ENCODE measurements at places on chromosomes 12 and 14. TPM values are rescaled to one million over a fixed set of nuclear protein-coding genes. Genes with fewer than 3 reads are reported as not detected.

DNA sequence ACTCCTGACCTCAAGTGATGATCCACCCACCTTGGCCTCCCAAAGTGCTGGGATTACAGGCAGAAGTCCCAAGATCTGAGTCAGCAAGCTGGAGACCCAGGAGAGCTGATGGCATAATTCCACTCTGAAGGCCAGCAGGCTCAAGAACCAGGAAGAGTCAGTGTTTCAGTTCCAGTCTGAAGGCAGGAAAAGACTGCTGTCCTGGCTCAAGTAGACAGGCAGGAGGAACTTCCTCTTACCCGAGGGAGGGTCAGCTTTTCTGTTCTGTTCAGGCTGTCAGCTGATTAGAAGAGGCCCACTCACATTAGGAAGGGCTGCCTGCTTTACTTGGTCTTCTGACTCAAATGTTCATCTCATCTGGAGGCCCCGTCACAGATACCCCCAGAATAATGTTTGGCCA is 206.0 kb upstream of the MYL2 start:
- DNase-seq = no peak

GRCh38 chr12:713281-713875 is 39.0 kb upstream of the WNK1 start:
- no peak for DNase-seq

DBX2 gene
- 0.19 TPM for total RNA-seq

PHETA1 gene
- total RNA-seq = 11.5 TPM

DNA sequence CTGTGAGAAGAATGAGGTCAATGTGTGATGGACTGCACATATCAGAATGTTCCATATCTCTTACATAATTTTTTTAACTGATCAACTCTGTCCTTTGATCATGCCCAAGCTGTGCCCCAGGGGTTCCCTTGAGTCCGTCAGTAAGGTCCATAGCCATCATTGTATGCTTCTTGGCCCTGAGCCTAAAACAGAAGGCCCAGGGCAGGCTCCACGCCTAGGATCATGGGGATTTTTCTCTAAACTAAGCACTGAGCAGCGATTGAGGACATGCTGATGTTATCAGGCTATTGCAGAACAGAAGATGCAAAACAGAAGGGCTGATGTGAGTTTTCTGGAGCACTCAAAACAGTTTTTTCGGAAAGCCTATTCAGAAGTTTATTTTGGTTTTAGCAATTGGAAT is 20.9 kb downstream of the RNASE9 start:
- DNase-seq = no peak

CLEC2A gene
- not detected for total RNA-seq

DNA sequence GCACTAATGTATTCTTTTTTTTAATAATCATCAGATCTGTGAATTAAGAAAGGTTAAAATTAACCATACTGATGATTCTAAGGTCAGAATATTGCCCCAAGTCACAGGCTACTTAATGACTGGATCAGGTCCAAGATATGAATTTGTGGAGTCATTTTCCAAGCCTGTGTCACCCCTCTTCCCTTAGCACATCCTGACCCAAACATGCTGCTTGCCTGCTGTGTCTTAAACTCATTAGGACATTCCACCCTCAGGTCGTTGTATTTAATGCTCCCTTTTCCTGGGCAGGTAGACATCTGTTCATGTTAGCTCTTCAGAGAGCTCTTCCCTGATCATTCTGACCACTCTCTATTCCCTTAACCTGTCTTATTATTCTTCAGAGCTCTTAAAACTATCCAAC is 463.5 kb upstream of the PDE3A start:
- no peak for DNase-seq

SERPINA9 gene
- not detected for total RNA-seq

ANKS1B gene
- 3.1 TPM for total RNA-seq

Measured in right atrium auricular region (tissue), 2 donors.